ENCODE measurements at places on chromosomes 12 and 14.
A peak's percentile ranks its signal among the peaks of the same experiment; 100 is the strongest.

DNA sequence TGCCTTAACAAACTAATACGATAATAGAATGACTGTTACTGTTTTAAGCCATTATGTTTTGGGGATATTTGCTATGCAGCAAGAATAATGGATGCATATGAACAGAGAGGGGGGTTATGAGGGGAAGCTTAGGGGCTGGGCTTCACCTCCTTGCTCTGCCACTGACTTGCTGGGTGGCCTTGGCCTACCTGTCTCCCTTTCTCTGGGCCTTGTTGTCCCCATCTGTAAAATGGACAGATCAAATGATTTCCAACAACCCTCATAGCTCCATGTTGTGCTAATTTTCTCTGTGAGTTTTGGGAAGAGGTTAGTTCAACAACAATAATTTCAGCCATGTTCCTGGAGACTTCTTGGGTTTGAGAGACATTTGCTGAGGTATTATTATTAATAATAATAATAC lies 119.6 kb downstream of the VRK1 start:
- DNase-seq = no peak
- H3K4me1 ChIP-seq = peaks cover 5% of the 10 kb centered on the region
- H3K4me3 ChIP-seq = no peak overlapping the region

DNA sequence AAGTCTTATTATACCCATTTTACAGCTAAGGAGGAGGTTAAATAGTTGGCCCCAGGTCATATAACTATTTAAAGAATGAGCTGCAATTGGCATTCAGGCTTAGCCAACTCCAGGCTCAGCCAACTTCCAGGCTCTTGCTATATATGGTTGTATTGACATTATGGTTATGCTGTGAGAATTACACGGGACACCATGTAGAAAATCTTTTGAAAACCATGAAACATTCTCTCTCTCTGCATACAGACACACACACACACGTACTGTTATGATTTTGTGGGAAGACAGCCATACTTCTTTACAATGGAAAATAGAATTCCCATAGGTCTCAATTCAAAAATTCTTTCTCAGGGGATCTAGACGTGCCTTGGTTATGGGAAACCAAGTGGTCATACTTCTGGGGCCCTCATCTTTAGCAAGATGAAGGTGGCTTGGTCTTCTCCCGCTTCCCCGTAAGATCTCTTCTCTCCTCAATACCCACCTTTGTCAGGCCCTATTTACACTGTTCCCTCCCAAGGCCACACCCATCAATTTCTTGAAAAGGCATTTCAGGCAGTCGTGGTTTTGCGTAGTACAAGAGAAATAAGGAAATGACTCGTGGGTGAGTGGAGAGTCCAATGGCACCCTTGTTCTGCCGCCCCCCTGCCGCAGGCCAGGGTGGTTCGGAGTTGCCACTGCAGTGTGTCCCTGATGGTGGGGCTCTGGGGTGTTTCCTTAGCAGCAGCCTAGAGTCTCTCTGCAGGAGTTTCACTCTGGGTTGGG lies 10.0 kb upstream of the GPRC5A start:
- H3K27me3 ChIP-seq = no peaks in the 10 kb centered on the region
- no peak overlapping the region for H3K27ac ChIP-seq
- no peaks in the 10 kb centered on the region for H3K4me1 ChIP-seq
- no peaks in the 10 kb centered on the region for H3K36me3 ChIP-seq

DNA sequence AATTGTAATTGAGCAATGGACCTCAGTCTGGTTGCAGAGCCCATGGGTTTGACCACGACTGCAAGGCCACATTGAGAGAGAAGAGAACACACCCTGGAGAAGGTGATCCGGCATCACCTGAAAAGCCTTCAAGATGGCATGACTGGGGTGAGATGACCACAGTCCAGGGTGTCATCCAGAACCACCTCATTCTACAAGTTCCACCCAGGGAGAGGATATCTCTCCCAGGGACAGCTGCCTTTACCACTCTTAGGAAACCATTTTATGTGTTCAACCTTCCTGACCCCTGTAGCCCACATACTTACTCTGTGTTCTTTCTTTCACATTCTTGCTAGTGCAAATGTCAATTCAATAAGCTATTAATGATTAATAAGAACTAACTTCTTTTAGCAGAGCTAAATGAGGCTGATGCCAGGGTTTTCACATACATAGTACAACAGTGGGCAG lies 43.4 kb upstream of the CPM start:
- H3K27ac ChIP-seq = no peak overlapping the region
- no peak for DNase-seq
- H3K36me3 ChIP-seq = no peaks in the 10 kb centered on the region

- H3K27me3 ChIP-seq = no peaks in the 10 kb centered on the region
- DNase-seq = no peak
- H3K4me3 ChIP-seq = no peak overlapping the region
- H3K4me1 ChIP-seq = no peaks in the 10 kb centered on the region
These were observed 8.2 kb upstream of the PPP1CC start for GRCh38 chr12:110750784-110751461.

DNA sequence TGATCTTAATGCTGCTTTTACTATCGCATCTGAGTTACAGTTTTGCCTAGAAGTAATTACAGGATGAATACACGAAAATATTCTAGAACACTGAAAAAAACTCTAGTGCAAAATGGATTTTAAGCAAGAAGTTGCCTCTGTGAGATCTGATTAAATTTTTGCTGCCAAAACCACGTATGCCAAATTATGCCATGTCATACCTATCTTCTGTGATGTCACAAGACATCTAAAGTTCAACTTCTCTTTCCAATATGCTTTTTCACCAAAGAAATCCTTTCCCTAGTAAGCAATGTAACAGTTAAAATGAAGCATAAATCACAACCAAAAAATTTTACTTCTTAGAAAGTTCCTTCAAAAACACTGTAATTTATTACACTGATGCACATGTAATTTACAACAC lies 39.6 kb downstream of the HECTD4 start:
- no peak for DNase-seq
- H3K27ac ChIP-seq = no peak overlapping the region
- no peaks in the 10 kb centered on the region for H3K36me3 ChIP-seq
- H3K4me3 ChIP-seq = no peak overlapping the region
- peaks cover 15% of the 10 kb centered on the region for H3K4me1 ChIP-seq
- no peaks in the 10 kb centered on the region for H3K27me3 ChIP-seq

GRCh38 chr14:90453401-90453951 lies 56.6 kb downstream of the CALM1 start:
- no peak overlapping the region for H3K27ac ChIP-seq
- no peak for DNase-seq
- no peaks in the 10 kb centered on the region for H3K36me3 ChIP-seq

GRCh38 chr12:117240081-117240755 lies 49.9 kb upstream of the FBXO21 start:
- H3K4me3 ChIP-seq = no peak overlapping the region
- no peaks in the 10 kb centered on the region for H3K4me1 ChIP-seq
- no peaks in the 10 kb centered on the region for H3K27me3 ChIP-seq
- DNase-seq = no peak
- H3K36me3 ChIP-seq = no peaks in the 10 kb centered on the region

GRCh38 chr12:93780101-93780641 lies 103.0 kb downstream of the CRADD start:
- H3K4me1 ChIP-seq = peaks cover 19% of the 10 kb centered on the region
- H3K36me3 ChIP-seq = no peaks in the 10 kb centered on the region
- H3K27me3 ChIP-seq = no peaks in the 10 kb centered on the region
- no peak overlapping the region for H3K27ac ChIP-seq

GRCh38 chr14:104542871-104543830 lies 36.4 kb upstream of the C14orf180 start:
- no peaks in the 10 kb centered on the region for H3K36me3 ChIP-seq
- no peak overlapping the region for H3K4me3 ChIP-seq
- DNase-seq = no peak
- no peaks in the 10 kb centered on the region for H3K27me3 ChIP-seq
- no peak overlapping the region for H3K27ac ChIP-seq
- peaks cover 2% of the 10 kb centered on the region for H3K4me1 ChIP-seq

GRCh38 chr12:85283560-85283959 lies 3.5 kb downstream of the ALX1 start:
- H3K27me3 ChIP-seq = no peaks in the 10 kb centered on the region
- H3K4me3 ChIP-seq = no peak overlapping the region

GRCh38 chr14:89621791-89622638 lies 205.0 kb upstream of the FOXN3 start:
- peak overlapping the region; percentile 80 for H3K27ac ChIP-seq
- no peak overlapping the region for H3K4me3 ChIP-seq
- no peaks in the 10 kb centered on the region for H3K36me3 ChIP-seq
- peaks cover 42% of the 10 kb centered on the region for H3K4me1 ChIP-seq
- no peaks in the 10 kb centered on the region for H3K27me3 ChIP-seq
- no peak for DNase-seq

- H3K27ac ChIP-seq = no peak overlapping the region
- no peaks in the 10 kb centered on the region for H3K27me3 ChIP-seq
- H3K4me3 ChIP-seq = no peak overlapping the region
- no peak for DNase-seq
- H3K4me1 ChIP-seq = no peaks in the 10 kb centered on the region
- no peaks in the 10 kb centered on the region for H3K36me3 ChIP-seq
These were observed 165.1 kb downstream of the GXYLT1 start for GRCh38 chr12:41979574-41979973.

- no peaks in the 10 kb centered on the region for H3K36me3 ChIP-seq
- no peaks in the 10 kb centered on the region for H3K4me1 ChIP-seq
- H3K4me3 ChIP-seq = no peak overlapping the region
- DNase-seq = no peak
- no peaks in the 10 kb centered on the region for H3K27me3 ChIP-seq
These were observed 40.9 kb upstream of the LRIG3 start for GRCh38 chr12:58961166-58961565.

- H3K4me3 ChIP-seq = no peak overlapping the region
- no peak overlapping the region for H3K27ac ChIP-seq
- H3K4me1 ChIP-seq = no peaks in the 10 kb centered on the region
- no peaks in the 10 kb centered on the region for H3K27me3 ChIP-seq
These were observed 176.6 kb downstream of the TRHDE start for GRCh38 chr12:72448805-72449204.

DNA sequence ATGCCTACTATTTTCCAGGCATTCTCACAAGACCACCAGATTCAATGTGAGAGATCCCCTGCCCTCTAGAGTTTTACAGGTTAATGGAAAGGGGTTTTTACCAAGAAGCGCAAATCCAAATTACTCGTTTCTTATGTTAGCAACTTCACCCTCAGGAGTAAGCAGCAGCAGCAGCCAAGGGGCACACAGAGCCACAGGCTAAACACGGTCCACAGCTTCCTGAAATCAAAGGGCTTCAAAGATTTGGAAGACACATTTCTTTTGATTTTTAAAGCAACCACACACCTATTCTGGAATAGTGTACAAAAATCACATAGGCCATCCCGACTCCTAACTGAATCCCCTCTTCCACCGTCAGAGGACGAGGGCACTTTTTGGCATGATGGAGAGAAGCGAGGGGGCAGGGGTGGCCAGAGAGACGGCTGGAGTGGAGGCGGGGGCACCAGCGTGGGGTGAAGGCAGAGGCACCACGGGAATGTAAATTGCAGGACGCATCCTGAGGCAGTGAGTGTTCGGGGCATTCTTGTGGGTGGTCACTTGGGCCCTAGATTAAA lies 107.0 kb downstream of the ARF6 start:
- H3K4me1 ChIP-seq = peaks cover 71% of the 10 kb centered on the region
- H3K27ac ChIP-seq = peak overlapping the region; percentile 94
- DNase-seq = no peak
- peak overlapping the region; percentile 17 for H3K4me3 ChIP-seq

- no peak overlapping the region for H3K4me3 ChIP-seq
- H3K4me1 ChIP-seq = peaks cover 9% of the 10 kb centered on the region
- no peaks in the 10 kb centered on the region for H3K36me3 ChIP-seq
- H3K27ac ChIP-seq = no peak overlapping the region
- no peaks in the 10 kb centered on the region for H3K27me3 ChIP-seq
These were observed 2.9 kb upstream of the B3GNT4 start for GRCh38 chr12:122200541-122201175.

DNA sequence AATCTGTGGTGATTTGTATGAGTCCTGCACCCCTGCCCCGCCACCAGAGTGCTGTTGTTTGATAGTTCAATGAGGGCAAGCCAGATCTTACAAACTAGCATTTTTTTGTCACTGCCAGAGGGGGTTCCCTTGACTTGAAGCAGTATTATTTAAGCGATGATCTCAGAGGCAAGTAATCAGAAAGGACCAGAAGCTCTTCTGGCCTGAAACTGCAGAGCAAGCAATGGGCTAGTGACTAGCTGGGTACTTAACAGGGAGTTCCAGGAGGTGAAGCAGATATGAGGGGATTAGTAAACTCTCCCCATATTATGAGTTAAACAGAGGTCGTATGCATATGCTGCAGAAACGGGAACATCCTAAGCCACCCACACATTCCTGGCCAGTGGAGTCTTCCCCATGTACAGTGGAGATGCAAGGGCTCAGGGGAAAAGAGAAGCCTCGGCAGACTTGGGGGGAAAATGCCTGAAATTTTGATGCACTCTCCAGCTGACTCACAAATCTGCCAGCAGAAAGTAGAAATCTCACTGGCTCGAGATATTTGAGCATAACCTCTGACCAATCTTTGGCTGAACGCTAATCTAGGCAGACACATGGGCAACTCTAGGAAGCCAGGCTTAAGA lies 8.3 kb upstream of the CRACR2A start:
- no peaks in the 10 kb centered on the region for H3K4me1 ChIP-seq
- DNase-seq = no peak
- H3K27ac ChIP-seq = no peak overlapping the region
- H3K4me3 ChIP-seq = no peak overlapping the region

DNA sequence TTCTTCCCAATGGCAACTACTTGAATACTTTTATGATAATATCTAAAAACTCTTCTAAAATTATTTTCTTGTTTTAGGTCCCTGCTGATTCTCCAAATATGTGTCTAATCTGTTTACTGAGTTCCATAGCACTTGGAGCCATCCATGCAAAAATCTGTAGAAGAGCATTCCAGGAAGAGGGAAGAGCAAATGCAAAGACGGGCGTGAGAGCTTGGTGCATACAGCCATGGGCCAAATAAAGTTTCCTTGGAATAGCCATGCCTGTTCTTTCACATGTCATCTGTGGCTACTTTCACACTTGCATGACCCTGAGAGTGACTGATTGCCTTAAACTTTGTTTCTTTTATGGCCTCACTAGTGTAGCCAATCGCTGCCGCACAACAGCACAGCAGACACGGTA lies 13.0 kb upstream of the EGLN3 start:
- H3K4me1 ChIP-seq = peaks cover 4% of the 10 kb centered on the region
- DNase-seq = no peak
- H3K4me3 ChIP-seq = no peak overlapping the region
- no peaks in the 10 kb centered on the region for H3K36me3 ChIP-seq
- no peaks in the 10 kb centered on the region for H3K27me3 ChIP-seq

DNA sequence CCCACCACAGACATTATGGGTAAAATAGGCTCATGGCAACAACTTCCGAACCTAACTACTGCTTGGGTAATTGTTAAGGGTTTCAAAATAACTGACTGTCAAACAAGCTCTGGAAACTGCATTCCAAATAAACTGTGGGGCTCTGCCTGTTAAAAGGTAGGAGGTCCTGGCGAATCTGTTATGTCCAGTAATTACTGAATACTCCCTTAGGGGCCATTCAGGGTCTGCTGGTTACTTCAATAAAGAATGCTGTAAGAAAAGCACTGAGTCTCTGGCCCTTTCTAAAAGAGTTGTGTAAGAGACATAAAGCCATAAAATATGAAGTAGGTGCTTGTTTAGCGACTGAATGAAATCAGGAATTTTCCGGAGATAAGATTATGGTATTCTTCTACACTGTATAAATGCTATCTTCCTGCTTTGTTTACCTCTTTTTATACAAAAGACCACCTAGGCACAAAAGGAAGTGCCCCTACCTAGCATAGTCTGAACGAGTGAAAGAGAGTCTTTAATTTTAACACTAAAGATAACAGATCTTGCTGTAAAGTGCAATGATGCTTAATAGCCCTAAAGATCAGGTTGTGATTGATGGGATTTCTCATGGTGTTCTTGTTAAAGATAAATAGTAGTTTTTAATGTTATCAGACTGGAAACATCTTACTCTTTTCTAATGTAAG lies 127.8 kb downstream of the FBXL14 start:
- H3K36me3 ChIP-seq = no peaks in the 10 kb centered on the region
- no peaks in the 10 kb centered on the region for H3K4me1 ChIP-seq
- no peak for DNase-seq
